ENCODE measurements at places on chromosomes 5 and 9.

DNA sequence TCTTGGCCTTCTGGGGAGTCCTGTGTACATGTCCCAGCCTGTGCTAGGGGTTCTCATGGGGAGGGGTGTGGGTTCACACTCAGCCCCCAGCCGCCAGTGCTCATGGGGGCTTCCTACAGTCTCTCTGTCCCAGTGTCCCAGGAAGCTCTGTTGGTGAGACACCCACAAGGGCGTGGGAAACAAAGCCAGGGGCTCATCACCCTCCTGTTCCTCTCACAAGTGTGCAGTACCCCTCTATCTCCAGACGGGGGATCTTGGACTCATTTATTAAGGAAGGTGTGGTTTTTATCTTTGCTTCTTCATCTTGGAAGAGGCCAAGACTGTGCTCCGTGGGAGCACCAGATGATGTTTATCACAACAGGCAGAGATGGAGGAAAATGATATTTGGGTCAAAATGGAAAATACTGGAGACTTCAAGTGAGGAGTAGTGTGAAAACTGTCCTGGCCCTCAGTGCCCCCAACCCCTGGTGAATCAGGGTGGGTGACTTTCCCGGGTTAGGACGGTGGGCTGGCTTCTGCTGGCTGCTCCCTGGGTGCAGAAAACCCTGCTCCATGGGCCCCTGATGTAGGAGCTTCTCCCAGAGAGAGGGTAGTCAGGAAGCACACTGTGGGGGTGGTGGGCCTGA lies 15.2 kb downstream of the TMEM171 start:
- DNase-seq: no peak

DNA sequence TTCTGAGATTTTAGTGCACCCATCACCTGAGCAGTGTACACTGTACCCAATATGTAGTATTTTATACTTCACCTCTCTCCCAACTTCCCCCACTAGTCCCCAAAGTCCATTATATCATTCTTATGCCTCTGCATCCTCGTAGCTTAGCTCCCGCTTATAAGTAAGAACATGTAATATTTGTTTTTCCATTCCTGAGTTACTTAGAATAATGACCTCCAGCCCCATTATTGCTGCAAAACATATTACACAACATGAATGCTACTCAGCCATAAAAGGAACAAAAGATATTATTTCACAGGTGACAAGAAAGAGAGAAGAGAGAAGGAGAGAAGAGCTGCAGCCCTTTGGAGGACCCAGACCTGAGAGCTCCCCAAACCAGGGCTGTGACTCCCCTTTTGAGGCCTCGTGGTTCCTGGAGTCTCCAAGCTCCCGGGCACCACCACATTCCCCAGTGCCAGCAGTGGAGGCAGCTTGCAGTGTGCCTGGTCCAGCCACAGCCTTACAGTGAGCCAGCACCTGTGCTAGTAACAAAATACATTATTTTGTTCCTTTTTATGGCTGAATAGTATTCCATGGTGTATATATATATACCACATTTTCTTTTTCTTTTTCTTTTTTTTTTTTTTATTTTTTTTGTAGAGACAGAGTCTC lies 194.5 kb upstream of the DAB2 start:
- no peak for DNase-seq

- no peak for DNase-seq
Measured at GRCh38 chr9:71254592-71255277, 133.3 kb upstream of the TRPM3 start.

DNA sequence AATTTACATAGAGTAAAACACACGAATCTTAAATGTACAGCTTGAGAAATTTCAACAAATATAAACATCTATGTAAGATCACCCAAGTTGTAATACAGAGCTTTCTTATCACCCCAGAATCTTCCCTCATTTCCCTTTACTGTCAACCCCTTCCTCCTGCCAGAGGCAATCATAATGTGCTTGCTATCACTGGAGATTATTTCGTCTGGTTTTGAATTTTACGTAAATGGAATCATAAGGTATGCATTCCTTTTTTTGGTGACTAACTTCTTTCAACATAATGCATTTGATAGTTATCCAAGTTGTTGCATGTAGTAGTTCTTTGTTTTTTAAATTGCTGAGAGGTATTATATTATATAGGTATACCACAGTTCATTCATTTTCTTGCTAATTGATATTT lies 37.5 kb upstream of the GPR151 start:
- no peak for DNase-seq

DNA sequence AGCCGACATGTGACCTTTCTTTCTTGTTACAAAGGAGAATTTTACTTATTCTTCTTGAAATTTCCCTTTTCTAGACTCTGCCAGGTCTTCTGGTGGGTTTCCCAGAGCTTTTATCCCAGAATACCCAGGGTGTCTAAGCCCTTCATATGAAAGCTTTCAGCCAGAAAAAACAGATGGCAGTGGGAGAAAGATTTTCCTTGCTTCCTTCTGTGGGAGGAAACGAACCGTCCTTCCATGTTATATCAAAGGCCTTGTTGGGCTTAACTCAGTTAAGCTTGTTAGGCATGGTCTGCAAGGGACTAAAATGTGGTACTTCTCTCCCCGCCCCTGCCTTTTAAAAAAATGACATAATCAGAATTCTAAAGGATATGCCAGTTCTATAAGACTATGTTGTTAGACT lies 47.5 kb downstream of the SPATA31D1 start:
- DNase-seq: no peak

- peak; percentile 55 for DNase-seq
Measured at GRCh38 chr9:132797861-132798659, 80.0 kb downstream of the AK8 start.

- DNase-seq: no peak
Measured at GRCh38 chr5:39073767-39074016, 507 bp downstream of the RICTOR start.
